Activated CD8-positive, alpha-beta memory T cell treated with anti-CD3 and anti-CD28 coated beads, Interleukin-2, amount 50 U/mL, for 48 hours (primary cell): ENCODE measurements at places on chromosomes 2 and 18.

DNA sequence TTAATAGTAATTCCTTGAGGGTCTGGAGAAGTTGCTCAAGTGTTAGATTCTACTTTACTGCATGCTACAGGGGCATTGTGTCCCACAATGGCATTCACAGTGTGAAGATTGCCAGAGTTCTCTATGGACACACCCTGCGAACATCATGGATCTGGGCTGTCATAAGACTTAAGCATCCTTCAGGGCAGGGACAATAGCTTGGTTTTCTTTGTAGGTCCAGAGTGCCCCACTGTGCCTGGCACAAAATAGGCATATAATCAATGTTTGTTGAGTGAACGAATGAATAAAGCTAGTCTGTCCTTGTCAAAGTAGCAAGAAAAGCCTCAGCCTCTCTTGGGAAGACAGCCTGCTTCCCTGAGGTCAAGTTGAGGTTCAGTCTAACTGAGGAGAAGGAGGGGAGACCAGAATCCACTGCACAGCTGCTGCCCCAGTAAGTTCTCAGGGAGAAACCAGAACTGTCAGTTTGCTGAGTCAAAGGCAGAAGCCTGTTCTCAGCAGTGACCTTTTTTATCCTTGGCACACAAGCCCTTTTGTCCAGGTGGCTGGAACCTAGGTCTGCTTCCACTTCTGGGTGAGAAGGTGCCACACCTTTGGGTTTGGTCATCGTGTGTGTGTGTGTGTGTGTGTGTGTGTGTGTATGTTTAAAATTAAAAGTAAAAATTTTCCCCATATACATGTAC lies 15.0 kb downstream of the INPP4A start:
- no peak for DNase-seq

GRCh38 chr2:223494942-223495341 lies 107.2 kb downstream of the SCG2 start:
- DNase-seq = no peak

DNA sequence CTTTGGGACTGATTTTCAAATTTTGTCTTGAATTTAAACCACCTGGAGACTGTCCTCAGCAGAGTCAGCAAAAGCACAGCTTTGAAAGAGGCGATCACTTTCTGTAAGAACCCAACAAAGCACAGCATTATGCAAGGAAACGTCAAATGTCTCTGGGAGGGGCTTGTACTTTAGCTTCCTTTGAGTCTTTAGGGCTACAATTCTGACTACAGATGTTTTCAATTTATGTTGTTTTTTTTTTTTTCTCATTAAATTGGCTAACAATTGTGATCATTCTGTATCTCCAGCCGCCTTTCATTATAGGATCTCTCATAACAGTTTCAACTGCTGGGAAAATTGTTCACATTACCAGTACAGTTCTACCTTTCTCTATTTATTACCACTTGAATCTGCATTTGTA lies 48.3 kb downstream of the COL3A1 start:
- DNase-seq = no peak

DNA sequence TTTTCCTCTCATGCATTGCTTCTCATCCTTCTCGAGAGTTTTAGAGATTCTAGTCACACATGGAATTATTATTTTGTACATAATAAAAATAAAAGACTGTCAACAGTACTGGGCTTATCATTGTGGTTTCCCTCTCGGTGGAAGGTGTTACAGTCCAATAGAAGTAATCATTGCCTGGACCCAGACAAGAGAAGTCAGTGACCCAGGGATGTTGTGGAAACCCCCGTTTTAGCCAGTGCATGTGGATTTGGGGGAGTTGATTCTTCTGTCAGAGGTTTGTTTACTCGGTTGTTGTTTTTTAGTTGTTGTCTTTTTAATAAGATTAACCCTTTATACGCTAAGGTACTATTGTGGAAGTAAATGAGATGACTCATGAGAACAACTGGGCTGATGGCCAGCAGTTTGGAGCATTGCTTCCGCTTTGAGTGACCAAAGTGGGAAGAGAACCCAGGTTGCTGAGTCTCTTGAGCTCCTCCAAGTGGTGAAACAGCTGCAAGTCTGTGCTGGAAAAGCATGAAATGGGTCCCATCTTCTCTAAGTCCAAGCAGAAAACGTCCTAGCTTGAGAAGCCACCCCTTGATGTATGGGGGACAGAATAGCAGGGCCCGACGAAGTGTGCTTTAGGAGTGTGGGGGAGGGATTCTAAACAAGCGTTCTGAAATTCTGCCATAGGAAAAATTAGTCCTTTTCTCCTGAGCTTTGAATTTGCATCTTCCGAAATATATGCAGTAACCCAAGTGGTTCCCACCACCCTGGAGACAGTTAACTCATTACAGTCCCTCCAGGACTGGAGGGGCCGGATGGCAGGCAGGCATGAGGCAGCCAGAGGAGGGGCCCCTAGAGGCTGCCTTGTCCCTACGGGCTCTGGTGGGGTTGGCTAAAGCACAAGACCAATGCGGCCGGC lies 61.8 kb upstream of the GPR45 start:
- DNase-seq = no peak

- no peak for DNase-seq
These were observed 801.1 kb upstream of the RAB6C start for GRCh38 chr2:129178356-129178755.

DNA sequence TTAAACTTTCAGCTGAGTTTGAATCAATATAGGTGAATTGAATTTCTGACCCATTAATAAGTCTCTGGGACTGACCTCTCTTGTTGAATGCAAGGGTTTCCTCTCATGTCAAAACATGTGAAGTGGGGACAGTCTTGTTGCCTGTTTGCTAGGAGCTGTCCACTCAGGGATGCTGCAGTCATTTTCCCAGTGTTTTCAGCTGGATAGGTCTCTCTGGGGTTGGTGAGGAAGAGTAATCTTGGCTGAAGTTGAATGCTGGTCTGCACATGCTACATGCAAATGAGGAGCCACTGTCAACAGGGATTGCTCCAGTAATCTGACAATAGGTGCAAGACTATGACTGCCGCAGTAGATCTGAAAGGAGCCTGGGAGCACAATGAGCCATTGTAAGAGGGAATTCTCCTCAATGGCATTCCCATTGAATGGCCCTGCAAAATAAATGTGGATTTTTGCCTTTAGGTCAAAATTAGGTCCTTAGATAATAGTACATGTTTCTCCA lies 34.1 kb upstream of the IL1RL1 start:
- no peak for DNase-seq

DNA sequence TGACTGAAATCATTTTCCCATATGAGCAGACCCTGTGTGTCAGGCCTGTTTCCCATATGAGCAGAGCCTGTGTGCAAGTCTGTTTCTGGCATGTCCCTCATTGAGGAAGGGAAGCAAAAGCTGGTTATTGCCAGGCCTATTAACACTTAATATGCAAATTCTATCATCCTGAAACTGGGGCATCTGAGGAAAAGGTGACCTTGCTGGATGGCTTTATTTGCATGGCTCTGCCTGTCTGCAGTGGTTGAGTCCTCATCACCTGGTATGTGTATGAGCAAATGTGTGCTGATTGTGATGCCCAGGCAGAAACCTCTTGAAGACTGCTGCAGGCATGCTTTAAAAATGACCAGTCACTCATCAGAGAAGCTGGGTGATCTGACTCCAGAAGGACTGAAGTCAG lies 31.2 kb downstream of the EIF4E2 start:
- DNase-seq = no peak

GRCh38 chr2:11393711-11394236 lies 49.3 kb upstream of the ROCK2 start:
- DNase-seq = no peak

- DNase-seq = no peak
These were observed 53.2 kb downstream of the VWA3B start for GRCh38 chr2:98140210-98140609.

DNA sequence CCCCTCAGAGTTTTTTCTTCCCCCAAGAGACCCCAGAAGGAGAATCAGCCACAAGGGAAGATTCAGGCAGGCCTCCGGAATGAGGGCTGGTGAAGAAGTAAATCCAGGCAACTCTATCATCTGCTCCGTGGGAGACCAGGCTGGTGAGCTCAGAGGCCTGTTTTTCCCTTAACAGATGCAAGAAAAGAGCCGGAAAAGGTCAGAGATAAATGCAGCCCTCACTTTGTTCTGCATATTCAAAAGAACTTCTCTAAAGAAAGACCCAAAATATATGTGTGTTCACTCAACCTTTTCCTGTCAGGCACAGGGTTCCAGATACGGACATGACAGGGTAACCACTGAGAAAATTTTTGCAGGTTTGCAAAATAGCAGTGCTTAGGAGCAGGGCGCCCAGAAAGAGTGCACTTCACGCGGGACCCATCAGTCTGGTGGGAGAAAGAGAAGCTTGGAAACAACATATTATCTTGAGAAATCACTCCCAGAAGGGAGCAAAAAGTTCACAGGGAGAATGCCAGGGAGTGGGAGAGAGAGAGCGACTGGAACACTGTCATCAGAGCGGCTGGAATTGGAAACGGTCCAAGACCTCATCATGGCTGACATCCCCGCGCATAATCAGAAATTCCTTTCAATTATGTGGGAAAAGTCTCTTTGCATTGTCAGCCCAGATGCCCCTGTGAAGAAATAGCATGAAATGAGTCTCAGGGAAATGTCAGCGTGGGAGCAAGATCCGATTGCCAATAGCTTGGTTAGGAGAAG lies 244.8 kb upstream of the SLC14A2 start:
- DNase-seq = no peak

DNA sequence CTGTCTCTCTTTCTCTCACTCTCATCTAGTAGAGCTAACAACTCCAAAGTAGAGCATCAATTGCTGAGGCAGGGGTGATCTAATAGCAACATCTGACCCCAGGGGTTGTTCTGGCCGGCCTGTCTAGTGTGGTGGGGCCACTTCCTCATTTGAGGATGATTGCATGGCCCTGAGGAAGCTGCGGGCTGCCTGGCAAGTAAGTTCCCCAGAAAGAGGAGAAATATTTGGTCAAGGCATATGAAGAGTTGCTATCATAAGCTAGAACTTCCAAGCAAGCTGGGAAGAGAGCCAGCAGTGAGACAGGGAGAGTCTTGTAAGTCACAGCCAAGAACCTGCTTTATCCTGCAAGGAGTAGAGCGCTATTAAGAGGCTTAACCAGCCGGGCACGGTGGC lies 50.8 kb upstream of the TMEM87B start:
- no peak for DNase-seq

DNA sequence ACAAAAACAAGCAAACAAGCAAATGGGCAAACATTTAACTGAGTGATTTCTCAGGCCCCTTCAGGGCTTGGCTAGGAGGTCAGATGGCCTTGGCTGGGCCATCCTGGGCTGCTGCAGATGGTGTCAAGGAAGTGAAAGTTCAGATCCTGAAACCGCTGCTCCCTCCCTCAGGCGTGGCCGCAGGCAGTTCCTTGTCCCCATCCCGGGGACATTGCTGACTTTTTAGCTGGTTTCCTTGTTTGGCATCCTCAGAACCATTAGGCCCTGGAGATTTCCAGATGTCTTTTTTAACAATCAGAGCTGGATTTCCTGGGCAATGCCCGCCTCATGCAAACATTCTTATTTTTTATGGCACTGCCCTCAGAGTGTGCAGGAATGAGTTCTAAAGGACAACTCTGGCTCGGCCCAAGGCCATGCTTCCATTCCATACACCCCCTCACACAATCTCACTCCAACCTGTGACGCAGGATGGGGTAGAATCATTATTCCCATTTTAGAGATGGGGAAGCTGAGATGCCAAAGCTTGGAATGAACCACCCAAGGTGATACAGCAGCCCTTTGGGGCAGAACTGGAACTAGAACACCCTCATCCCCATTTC lies 86.1 kb upstream of the ZCCHC2 start:
- DNase-seq = peak; percentile 13

DNA sequence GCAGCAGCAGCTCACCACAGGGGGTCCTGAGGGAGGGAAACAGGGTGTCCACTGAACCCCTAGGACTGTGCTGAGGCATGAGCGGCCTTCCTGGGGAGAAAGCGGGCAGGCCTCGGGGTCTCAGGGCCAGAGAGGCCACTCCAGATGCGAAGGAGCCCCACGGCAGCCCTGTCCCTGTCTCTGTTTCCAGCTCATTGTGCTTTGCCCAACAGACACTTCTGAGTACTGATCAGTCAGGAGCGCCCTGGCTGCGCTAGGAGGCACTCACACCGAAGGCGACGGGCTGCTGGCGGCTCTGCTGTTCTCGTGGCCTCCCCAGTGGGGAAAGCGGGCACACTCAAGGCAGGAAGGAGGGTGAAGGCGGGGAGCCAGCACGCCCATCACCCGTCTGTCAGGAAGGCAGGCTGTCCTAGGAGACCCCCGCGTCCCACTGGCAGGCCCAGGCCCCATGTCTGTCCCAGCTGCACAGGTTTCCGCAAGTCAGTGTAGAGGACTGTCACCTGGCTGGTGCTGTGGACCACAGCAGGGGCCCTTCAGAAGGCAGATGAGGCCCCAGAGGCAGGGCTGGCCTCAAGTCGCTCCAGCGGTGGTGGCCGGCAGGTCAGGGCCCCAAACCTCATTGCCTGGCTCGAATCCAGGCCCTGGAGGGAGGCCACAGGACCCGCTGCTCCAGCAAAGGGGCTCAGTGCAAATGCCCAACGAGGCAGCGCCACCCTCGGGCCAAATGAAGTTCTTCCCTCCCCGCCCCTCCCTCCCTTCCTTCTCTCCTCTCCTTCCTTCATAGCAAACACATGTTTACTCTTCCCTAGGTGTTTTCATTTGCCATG lies 6.8 kb downstream of the ESPNL start:
- DNase-seq = peak; percentile 49

DNA sequence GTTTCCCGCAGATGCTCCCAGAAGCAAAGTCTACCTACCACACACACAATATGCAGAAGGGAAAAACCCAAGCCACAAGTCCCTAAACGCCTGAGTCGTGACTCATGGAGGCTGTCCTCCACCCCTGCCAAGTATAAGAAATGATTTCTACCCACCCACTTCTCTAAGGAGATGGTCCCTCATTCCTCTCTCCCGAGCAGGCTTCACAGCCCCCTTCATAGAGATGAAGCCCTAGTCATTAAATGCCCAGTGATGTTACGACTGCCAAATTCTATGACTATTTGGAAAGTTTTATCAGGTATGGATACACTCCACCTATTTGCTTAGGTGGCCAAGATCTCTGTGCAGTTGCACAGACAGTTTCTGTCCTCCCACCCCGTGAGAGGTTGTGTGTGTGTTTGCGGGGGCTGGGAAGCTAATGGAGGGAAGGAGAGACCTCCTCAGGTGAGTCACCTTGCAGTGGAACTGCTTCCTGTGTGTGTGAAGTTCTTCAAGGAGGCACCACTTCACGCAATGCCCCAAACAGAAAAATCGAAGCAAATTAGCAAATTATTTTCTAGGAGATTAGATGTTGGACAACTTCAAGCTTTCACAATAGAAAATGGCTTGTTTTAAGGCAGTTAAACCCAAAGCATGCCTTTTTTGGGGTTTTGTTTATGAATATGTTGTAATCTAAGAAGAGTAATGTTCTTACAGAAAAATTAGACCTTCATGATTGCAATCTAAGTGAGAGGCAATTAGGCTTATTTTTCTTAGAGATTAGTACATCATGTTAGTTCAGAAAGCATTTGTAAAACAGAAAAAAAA lies 175.2 kb downstream of the TGIF1 start:
- peak; percentile 68 for DNase-seq

DNA sequence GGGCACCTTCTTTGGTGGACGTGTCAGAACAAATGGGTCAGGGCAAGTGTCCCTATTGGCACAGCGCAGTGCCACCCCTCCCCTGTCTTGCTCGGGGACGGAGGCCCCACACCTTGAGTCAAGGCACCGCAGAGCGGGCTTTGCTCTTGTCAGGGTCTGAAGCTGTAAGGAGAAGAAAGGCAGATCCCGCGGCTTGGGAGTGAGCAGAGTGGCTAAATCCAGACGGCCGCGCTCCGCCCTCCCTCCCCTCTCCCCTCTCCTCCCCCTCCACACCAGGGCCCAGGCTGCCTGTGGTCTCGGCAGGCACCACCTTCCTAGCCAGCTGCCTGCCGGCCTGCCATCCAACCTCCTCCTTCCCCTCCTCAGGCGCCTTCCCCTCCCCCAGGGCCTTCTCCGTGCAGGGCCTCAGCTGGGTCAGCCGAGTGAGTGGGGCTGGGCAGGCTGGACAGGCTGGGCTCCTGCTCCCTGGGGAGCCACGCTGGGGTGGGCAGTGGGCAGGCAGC lies 25.8 kb downstream of the SPEG start:
- DNase-seq = no peak
